ENCODE measurements at places on chromosomes 4 and X.

DNA sequence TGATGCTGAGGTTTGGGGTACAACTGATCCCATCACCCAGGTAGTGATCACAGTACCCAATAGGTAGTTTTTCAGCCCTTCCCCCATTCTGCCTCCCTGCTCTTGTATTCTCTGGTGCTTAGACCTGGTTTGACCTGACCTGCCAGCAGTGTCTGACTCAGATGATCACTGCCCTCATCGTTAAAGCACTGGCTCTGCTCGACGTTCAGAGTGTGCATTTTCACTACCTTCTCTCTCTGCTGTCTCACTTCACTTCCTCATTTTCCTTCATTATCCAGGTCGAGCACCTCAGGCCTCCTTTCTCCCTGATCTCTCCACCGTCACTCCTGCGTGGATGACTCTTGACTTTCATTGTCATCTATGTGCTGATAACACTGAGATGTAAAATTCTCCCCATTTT is 83.6 kb downstream of the PARM1 start:
- DNase-seq = no peak

- DNase-seq = no peak
Measured at GRCh38 chr4:3639613-3640586, 107.7 kb upstream of the LRPAP1 start.

- DNase-seq = no peak
Measured at GRCh38 chr4:12701384-12701783, 782.8 kb downstream of the RAB28 start.

- DNase-seq = no peak
Measured at GRCh38 chr4:112860830-112861690, 188.4 kb upstream of the ANK2 start.

DNA sequence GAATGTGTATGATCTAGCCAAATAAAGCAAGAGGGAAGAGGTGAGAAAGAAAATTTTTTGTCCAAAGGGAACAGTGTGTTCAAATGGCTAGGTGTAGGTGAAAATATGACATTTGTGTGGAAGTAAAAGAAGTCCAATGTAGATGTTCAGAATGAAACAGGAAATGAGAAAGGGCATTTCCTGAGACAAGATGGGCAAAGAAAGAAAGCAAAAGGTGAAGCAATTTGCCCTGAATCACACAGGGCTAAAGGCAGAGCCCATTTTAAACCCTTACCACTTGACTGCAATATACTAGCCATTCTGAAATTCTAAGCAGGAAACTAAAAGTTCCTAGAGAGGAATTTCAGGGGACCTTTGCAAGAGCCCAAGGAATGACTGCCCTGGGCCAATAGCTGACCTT is 36.0 kb downstream of the CLOCK start:
- DNase-seq = no peak

DNA sequence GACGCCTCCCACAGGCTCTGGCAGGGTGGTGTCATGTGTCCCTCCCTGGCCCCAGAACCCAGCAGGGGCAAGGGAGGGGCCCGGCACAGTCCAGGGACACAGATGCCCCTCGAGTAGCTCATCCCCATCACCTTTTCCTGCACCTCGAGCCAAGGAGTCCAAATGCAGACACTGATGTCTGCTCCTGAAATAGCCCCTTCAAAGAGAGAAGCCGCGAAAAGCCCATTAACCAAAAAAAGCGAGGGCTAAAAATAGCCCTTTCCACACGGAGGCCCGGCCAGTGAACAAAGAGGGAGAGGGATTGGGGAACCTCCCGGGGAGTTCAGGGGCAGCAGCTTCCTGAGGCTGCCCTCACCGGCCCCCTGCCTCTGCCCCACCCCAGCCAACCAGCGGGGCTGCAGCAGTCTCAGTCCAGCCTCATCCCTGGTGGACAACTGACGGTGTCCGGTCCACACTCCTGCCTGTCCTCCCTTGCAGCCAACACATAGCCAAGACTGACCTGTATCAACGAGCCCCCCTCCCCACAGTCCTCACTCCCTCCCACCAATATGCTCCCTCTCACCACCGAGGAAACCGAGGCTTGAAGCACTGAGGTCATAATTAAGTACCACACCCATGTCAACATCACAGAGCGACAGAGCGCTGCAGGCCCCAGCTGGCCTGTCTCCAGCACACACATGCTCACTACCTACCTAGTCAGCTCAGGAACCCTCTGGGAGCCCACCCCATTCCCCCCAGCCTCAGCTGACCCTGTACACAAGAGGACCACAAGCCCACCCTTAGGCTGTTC is 23.9 kb downstream of the WDR1 start:
- DNase-seq = no peak

Data from omental fat pad (tissue), 4 donors.